Midbrain (tissue), 1 donor: ENCODE measurements at places on chromosomes 5 and 9.

DNA sequence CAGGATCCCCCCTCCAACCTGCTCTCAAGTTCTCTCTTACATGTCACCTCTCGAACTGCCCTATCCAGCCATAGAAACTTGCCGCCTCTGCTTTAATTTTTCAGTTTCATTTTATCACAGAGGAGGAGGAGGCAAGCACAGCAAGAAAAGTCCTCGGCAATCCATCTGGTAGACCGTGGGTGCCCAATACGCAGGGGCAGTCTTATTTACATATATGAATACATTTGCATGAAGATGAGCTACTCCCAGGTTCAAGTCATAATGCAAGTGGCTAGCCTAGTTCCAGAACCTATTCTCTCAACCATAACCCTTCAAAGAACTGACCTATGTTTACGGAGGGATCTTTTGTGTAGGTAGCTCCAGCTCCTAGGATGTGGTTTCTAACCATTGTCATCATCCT, 223.2 kb upstream of the PANK3 start:
- DNase-seq = no peak

GRCh38 chr5:150584556-150585335, 55.7 kb upstream of the SYNPO start:
- DNase-seq = no peak

DNA sequence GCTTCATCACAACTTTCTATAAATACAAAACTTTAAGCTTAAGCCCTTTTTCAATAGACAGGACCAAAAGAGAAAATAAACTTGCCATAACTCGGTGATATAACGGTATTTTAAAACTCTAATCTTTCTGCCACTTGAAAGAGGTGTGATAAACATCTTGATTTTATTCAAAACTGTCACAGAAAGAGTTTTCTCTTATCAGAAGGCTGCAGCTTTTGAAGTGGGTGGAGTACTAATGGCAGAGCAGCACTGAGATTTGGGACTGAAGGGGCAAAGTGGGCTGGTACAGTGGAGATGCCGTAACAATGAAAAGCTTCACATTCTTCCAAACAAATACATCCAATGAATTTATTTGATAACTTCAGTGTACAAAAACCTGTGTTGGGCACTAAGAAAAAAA, 92.5 kb downstream of the FBXO38 start:
- no peak for DNase-seq

- DNase-seq = no peak
These were observed 296.6 kb downstream of the FBXL7 start for GRCh38 chr5:15796557-15796956.

- no peak for DNase-seq
These were observed 31.6 kb downstream of the B4GALT1 start for GRCh38 chr9:33135470-33135958.

DNA sequence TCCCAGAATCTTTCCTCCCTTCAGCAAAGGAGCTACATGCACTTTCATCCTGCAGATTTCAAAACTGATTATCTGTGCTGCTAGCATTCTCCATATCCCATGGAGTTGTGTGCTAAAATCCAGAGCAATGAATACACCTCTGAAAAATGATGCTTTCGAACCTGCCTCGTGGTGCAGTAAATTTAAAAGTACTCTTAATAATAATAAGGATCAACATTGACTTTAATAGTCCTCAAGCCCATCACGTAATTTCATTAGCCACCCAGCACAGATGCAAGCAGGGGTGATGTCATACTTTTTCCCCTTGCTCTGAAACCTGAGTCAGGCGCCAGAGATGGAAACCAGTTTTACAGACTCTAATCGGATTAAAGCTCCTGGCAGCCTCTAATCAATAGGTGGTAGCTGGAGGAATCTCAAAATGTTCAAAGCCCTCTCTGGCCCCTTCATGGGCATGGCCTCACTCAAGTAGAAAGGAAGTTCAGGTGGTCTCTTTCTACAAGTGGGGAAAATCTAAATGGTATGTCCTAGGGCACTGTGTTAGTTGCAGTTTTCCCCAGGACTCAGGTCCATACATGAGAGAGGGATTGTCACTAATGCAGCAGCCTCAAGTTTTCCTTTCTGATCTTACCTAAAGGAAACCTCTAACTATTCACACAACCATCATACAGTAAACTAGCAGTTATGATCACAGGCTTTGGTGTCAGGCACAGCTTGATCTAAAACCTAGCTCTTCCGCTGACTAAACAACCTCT, 221.6 kb upstream of the SLC30A5 start:
- DNase-seq = no peak

DNA sequence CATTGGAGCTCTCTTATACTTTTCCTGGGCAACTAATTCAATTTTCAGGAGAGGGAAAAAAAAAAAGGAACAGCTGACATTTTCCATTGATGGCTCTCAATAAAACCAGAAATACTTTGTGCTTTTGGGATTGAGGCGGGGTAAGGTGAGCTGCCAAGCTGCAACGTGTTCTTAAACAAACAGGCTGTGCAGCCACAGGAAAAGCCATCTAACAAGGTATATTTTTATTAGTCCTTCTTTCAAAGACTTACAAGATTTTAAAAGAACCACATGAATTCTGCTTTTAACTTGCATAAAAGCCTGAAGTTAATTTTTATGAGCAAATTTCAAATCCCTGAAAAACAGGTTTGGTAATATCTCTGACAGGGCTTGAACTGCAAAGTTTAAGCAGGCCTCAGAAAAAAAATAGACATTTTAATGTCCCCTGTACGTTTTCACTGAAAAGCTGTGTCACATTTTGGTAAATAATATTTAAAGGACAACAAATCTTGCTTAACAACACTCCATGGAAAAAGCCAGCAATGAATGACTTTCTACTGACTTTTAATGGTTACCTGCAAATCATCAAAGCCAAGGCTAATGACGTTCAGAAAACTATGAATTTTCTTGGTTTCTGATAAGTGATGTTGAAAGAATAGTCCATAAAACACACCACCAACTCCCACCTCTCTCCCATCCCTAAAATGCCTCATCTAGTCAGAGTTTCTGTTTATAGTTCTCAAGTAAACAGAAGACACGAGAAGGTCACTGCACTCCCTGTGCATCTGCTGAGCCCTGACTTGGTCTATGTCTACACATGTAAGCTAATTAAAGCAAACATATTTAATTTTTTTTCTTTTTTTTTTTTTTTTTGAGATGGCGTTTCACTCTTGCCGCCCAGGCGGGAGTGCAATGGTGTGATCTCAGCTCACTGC, 433.6 kb downstream of the PIK3R1 start:
- no peak for DNase-seq
